ENCODE measurements at places on chromosomes 3 and 15. TPM values are rescaled to one million over a fixed set of nuclear protein-coding genes. Genes with fewer than 3 reads are reported as not detected.
A peak's percentile ranks its signal among the peaks of the same experiment; 100 is the strongest.

SCG5 gene
- 3.5 TPM for total RNA-seq

PRSS50 gene
- total RNA-seq = 0.09 TPM

TMED3 gene
- total RNA-seq = 42.2 TPM

ZCWPW2 gene
- 0.55 TPM for total RNA-seq

IP6K1 gene
- total RNA-seq = 36.5 TPM

AGTR1 gene
- not detected for total RNA-seq

IGDCC3 gene
- total RNA-seq = not detected

TAGLN3 gene
- total RNA-seq = 0.31 TPM

TMEM158 gene
- not detected for total RNA-seq

DNA sequence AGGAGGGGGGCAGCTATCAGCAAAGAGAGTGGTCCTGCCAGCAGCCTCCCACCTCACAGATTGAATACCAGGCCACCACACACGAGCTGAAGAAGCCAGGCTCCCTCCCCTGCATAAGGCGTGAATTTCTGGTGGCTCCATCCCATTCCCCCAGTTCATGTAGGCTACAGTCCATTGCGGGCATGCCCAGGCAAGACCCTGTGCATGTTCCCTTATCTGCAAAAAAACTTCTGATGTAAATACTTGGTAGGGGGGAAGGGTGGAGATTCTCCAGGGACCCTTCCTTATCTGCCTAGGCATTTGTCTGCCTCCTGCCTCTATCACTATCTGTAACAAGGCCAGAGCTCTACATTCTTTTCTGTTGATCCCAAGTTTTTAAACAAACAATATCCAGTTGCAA lies 27.6 kb upstream of the UBP1 start:
- H3K27me3 ChIP-seq = no peaks in the 10 kb centered on the region
- DNase-seq = no peak
- no peak overlapping the region for H3K27ac ChIP-seq
- H3K4me1 ChIP-seq = no peaks in the 10 kb centered on the region
- H3K36me3 ChIP-seq = peaks cover 1% of the 10 kb centered on the region

GRCh38 chr15:76502678-76503077 lies 166.1 kb downstream of the ISL2 start:
- no peak for DNase-seq
- no peaks in the 10 kb centered on the region for H3K27me3 ChIP-seq
- no peak overlapping the region for H3K27ac ChIP-seq
- no peaks in the 10 kb centered on the region for H3K4me1 ChIP-seq

GRCh38 chr3:38127611-38128302 lies 9.2 kb downstream of the ACAA1 start:
- no peak overlapping the region for H3K27ac ChIP-seq
- H3K36me3 ChIP-seq = peaks cover 24% of the 10 kb centered on the region
- DNase-seq = no peak
- no peaks in the 10 kb centered on the region for H3K27me3 ChIP-seq
- peaks cover 2% of the 10 kb centered on the region for H3K4me1 ChIP-seq
- H3K4me3 ChIP-seq = no peak overlapping the region

DNA sequence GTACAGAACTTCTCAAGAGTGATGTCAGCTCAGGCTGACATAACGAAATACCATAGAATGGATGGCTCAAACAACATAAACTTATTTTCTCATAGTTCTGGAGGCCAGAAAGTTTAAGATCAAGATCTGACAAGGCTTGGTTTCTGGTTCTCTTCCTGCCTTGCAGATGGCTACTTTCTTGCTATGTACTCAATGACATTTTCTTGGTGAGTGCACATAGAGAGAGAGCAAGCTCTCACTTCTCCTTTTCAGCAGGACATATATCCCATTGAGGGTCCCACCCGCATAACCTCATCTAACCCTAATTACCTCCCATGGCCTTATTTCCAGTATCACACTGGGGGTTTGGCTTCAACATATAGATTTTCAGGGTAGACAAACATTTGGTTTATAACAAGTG lies 1072.1 kb downstream of the PLOD2 start:
- no peak overlapping the region for H3K27ac ChIP-seq
- no peaks in the 10 kb centered on the region for H3K36me3 ChIP-seq
- H3K4me1 ChIP-seq = no peaks in the 10 kb centered on the region
- H3K4me3 ChIP-seq = no peak overlapping the region

- no peaks in the 10 kb centered on the region for H3K4me1 ChIP-seq
- H3K4me3 ChIP-seq = no peak overlapping the region
- no peak for DNase-seq
- H3K27me3 ChIP-seq = peaks cover 12% of the 10 kb centered on the region
- no peaks in the 10 kb centered on the region for H3K36me3 ChIP-seq
Measured at GRCh38 chr3:167996514-167996913, 99.2 kb downstream of the GOLIM4 start.

GRCh38 chr3:157275832-157276231 lies 115.9 kb upstream of the CCNL1 start:
- no peak overlapping the region for H3K4me3 ChIP-seq
- no peaks in the 10 kb centered on the region for H3K36me3 ChIP-seq
- no peaks in the 10 kb centered on the region for H3K4me1 ChIP-seq
- H3K27me3 ChIP-seq = no peaks in the 10 kb centered on the region
- H3K27ac ChIP-seq = no peak overlapping the region

GRCh38 chr3:27281671-27282150 lies 87.5 kb downstream of the NEK10 start:
- no peak overlapping the region for H3K4me3 ChIP-seq
- H3K27me3 ChIP-seq = no peaks in the 10 kb centered on the region
- no peaks in the 10 kb centered on the region for H3K4me1 ChIP-seq
- H3K36me3 ChIP-seq = no peaks in the 10 kb centered on the region

- H3K36me3 ChIP-seq = no peaks in the 10 kb centered on the region
- H3K4me1 ChIP-seq = no peaks in the 10 kb centered on the region
- no peak overlapping the region for H3K4me3 ChIP-seq
- no peak for DNase-seq
Measured at GRCh38 chr3:78176869-78177268, 1137.0 kb downstream of the ROBO2 start.

- H3K4me1 ChIP-seq = peaks cover 19% of the 10 kb centered on the region
- H3K4me3 ChIP-seq = peak overlapping the region; percentile 87
- H3K36me3 ChIP-seq = no peaks in the 10 kb centered on the region
- H3K27me3 ChIP-seq = peaks cover 11% of the 10 kb centered on the region
Measured at GRCh38 chr15:92733934-92734521, 78.5 kb upstream of the FAM174B start.

GRCh38 chr3:101166150-101166549 lies 154.2 kb downstream of the IMPG2 start:
- no peak overlapping the region for H3K27ac ChIP-seq
- H3K4me1 ChIP-seq = peaks cover 24% of the 10 kb centered on the region
- H3K36me3 ChIP-seq = no peaks in the 10 kb centered on the region

All from activated T-cell treated with anti-CD3 and anti-CD28 coated beads, Interleukin-2, amount 50 U/mL, for 72 hours (primary cell).